ENCODE measurements at places on chromosomes 12 and 14.

- DNase-seq = no peak
These were observed 13.7 kb downstream of the AK7 start for GRCh38 chr14:96405677-96406076.

GRCh38 chr12:8637666-8638065 lies 25.0 kb downstream of the MFAP5 start:
- no peak for DNase-seq

GRCh38 chr14:70988452-70988851 lies 81.2 kb downstream of the PCNX1 start:
- DNase-seq = no peak

DNA sequence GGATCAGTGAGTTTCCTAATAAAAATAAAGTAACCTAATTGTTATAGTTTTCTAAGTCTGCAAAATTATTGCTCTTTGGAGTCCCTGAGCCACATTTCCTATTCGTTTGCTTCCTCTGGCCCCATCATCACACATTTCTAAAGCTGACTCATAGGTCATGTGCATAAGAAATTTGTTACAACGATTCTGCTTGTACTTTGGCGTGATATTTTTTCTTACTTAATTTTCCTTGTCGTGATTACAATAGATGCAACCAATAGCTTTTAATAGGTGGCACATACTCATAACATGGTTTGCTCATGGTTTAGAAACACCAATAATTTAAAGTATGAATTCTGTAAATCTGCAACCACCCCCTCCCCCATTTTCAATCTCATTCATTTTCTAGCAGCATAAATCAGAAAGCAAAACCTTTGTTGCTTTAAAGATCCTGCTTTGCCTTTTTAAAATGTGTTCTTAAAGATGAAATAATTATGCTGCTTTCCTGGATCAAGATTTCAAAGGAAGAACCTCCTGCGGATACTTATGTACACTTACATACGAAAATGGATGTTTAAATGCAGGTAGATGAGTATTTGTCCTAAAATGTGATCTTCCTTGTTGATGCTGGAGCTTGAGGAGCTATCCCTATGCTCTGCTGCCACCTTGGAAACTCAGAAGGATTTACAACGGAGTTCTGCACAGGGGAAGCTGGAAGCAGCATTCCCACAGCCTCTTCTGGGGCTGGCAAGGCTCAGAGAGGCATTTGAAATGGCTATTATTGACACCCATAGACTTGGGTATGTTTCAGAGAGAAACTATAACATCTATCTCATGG lies 1.7 kb upstream of the FLRT2 start:
- no peak for DNase-seq

DNA sequence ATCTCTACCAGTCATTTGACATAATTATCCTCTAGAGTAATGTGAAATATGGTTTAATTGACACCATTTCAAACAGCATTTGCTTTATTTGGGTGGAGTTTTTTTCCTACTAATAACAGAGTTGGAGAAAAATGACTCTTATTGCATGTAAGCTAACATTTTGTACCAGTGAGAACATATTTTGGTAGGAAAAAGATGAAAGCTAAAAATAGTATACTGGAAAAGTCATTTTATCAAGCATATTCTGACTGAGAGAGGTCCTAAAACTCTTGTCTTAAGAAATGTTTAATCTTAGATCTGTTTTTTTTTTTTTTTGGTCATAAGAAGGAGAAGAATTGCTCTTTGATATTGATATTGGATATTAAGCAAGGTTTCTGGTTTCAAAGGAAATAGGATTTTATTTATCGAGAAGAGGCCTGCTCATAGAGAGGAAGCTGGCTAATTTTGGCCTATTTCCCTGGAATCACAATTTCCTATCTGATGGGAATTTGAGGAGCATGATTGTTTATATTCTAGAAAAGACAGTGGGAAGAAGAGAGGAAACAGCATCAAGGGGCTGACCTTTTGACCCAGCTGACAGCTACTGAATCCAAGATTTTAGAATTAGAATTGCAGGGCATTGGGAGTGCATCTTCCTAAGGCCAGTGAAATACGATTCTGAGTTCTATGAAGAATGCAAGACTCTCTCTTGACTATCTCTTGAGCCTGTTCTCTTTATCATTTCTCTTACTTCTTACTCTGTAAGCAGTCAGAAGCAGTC lies 19.4 kb downstream of the OTOGL start:
- no peak for DNase-seq
